ENCODE measurements at places on chromosomes 13 and 19.

GRCh38 chr13:33373624-33374023 lies 88.1 kb upstream of the STARD13 start:
- DNase-seq, result no peak

- DNase-seq, result no peak
Measured at GRCh38 chr13:66887088-66887487, 343.0 kb downstream of the PCDH9 start.

- no peak for DNase-seq
Measured at GRCh38 chr19:3608750-3609322, 2.2 kb upstream of the TBXA2R start.

GRCh38 chr13:21529146-21529893 lies 70.2 kb upstream of the ZDHHC20 start:
- no peak for DNase-seq

GRCh38 chr13:111908361-111908760 lies 158.6 kb upstream of the SOX1 start:
- no peak for DNase-seq

DNA sequence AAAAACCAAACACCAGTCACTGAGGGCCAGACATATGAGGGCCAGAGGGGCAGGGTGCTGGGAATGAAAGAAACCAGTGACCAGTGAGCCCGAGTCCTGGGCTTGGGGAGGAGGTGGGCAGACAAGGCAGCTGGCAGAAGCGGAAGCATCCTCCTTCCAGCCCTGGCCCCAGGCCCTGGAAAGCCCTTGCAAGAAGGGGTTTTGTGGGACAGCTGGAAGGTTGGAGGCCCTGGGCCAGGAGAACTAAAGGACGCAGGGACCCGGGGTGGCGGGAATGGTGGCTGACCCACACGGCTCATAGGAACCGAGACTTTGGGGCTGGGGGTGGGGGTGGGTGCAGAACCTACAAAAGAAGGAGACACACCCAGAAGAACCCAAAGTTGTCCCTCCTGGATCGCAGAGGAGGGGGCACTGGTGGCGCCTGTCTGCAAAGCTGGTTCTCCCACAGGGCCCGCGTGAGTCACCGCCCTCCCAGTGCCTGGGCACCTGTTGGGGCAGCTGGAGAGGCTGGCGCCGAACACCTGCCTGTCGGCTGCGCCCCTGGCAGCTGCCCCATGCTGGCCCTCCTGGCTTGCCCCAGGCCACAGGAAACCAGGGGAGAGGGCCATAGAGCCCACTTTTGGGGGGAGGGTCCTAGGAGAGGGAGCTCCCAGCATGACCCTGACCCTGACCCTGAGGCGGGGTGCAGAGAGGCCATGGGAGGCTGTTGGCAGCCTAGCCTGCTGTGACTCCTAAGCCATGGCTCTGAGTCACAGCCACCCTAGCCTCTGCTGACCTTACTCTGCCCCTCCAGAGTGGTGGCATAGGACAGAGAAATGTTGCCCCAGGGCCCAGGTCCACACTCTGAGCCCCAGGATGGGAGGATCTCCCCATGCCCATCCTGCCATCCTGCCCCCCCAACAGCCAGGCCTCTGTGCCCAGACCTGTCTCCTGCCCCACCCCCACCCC lies 802 bp downstream of the DMPK start:
- DNase-seq, result peak; percentile 77

DNA sequence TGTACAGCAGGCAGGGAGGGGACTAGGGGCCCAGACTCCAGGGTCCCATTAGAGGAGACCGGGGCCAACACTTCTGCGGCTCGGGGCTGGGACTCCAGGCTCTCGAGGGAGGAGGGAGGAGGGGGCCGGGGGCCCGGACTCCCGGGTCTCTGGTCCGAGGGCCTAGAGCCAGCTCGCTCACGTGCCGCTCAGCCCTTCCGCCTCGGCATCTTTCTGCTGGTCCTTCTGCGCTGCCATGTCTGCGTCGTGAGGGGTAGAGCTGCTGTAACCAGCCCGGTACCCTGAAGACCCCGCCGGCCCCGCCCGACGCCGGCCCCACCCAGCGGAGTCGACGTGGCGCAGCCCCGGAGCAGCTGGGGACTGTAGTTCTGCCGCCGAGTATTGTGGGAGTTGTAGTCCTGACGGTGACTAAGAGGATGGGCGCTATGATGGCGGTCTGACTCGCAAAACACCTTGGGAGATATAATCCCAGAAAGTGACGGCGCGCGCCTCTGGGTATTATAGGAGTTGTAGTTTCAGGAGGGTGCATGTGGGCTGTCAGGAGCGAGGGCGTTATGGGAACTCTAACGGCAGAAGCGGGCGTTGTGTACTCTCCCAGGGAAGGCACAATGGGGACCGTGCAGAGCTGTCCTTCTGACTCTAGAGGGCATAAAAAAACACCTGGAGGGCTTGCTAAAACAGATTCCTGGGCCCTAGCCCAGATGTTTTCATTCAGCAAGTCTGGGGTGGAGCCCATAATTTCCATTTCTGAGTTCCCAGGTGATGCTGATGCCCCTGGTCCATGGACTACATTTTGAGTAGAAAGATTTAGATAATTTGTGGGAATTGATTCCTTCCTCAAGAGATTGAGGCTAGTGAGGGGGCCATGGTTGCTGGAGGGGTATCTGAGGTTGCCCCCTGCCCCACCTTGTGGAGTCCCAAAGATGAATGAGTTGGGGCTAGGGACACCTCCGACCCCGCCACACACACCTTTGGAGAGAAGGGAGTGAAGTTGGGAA lies at the start of gene RABAC1:
TSS of gene RABAC1 (minus strand) at position 266 of the 998 bp plus-strand sequence. CDS start at position 237, 29 bp downstream.
- DNase-seq, result peak; percentile 94

DNA sequence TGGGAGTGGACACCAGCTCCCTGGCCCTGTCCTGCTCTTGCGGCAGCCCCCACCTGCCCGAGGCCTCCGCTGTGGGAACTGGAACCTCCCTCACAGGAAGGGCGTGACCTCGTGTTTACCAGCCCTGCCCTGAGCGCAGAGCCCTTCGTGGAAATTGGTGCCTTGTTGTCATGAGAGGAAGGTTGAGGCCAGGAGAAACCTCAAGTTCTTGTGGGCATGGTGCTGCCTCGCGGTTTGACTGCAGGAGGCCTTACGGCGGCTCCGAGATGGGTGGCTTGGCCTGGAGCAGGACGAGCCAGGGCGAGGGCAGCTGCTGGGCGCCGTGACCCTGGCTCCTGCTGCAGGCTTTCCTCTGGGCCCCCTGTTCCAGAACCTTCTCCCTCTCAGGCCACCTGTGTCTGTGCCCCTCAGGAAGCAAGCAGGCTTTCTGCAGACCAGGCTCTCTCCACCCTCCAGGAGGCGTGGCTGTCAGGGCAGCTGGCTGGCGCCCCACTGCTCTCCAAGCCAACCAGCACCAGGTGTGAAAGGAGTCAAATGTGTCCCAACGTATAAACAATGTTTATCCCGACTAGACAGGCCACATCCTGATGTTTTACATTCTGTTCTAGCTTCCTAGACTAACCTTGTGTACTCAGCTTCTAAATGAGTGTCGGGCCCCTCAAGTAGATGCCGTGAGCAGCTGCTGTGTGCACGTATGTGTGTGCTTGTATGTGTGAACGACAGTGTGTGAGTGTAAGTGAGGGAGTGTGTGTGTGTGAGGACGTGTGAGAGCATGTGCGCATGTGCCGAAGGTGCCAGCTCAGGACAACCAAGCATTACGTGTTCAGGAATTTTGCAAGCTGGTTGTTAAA lies 10.4 kb upstream of the RASA3 start:
- DNase-seq, result peak; percentile 88

- no peak for DNase-seq
Measured at GRCh38 chr19:4671185-4671851, 1.2 kb upstream of the MYDGF start.

GRCh38 chr19:1841209-1841924 lies 6.9 kb downstream of the REXO1 start:
- DNase-seq, result no peak

- DNase-seq, result no peak
Measured at GRCh38 chr13:42112864-42113263, 64.4 kb downstream of the DGKH start.

GRCh38 chr13:57045826-57046546 lies 94.7 kb upstream of the PRR20A start:
- no peak for DNase-seq

All from NCI-H510A (cell line).